Stimulated activated CD8-positive, alpha-beta memory T cell treated with anti-CD3 and anti-CD28 coated beads, Interleukin-15, amount 100 ng/mL, for 1 hour (primary cell): ENCODE measurements at places on chromosomes 6 and 20.

GRCh38 chr6:40996591-40997233 lies 42.3 kb downstream of the UNC5CL start:
- DNase-seq = no peak

DNA sequence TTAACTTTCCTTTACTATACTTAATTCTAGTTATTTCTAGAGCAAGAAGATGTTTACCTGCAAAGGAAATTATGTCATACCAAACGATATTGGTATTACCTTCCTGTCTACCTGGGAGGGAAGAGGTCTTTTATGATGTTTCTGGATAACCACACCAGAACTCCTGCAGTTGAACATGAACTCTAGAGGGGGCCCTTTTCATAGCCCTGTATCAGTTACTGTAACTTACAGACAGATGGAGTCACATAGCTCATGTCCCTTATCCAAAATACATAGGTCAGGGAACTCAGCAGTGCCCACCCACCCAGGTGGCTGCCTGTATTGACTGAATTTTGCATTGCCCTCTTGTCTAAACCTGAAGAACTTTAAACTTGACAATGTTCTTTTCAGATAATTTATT lies 35.1 kb upstream of the MYL9 start:
- DNase-seq = no peak

DNA sequence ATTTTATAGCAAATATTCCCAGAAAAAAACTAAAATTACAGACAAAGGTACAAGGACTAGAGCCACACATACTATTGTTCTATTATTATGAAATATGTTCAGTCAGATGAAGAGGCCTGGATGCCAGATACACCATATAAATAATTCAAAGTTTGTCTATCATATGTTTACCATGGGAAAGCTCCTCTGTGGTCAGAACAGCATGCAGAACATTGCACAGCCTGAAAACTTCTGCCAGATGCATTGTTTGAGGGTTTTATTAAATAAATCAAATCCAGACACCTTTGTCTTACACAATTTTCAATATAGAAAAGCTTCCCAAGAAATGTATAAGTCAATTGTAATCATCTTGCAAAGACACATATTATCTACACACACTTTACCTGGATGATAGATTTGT lies 35.0 kb upstream of the COL21A1 start:
- no peak for DNase-seq

DNA sequence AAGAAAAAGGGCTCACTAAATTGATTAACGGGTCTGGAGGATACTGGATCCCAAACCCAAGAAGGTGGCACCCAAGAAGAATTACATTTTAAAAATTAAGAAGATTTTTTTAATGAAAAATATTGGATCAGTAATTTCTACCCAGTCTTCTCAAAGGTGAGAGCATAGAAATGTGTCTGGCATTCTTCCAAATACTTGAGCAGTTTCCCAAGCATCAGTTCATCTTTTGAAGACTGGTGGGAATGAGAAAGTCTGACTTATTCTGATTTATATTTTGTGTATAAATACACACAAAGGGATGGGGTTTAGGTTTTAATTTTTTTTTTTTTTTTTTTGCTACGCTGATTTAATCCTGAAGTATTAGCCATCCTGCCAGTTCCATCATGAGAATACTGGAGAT lies 3.3 kb downstream of the MGME1 start:
- DNase-seq = no peak

- DNase-seq = no peak
These were observed 37.7 kb downstream of the C6orf132 start for GRCh38 chr6:42104804-42105125.

DNA sequence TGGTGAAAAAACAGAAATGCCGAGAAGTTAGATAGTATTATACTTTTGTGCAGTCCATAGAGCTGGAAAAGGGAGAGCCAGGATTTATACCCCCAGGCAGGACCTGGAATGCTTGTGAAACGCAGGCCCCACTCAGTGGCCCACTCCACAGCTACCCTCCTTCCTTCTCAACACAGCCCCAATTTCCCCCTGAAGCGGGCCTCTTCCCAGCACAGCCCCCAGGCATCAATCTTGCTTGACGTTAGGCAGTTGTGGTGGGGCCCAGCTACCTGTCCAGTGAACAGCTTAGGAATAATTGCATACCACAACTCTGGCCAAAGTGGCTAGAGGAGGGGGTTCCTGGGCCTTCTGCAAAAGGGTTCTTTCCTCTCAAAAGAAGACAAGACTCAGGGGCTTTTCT lies 61.3 kb downstream of the PPP1R3G start:
- DNase-seq = no peak

DNA sequence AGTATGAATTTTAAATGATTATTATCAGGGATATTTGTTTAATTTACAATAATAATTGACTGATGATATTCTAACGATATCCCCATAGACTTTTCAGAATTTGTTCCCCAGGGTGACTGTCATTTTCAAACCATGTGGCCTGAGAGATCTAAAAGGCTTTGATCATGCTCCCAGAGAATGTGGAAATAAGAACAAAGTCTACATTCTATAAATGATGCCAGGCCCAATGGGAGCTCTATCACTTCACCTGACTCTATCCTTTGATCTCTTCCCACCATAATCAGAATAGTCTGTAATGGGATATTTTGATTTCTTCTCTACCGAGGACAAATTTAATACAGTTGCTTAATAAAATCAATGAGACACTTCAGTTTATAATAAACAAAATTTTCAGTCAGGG lies 483.4 kb upstream of the IRAK1BP1 start:
- DNase-seq = no peak

- DNase-seq = no peak
These were observed 3.9 kb upstream of the TEAD3 start for GRCh38 chr6:35500782-35501181.

DNA sequence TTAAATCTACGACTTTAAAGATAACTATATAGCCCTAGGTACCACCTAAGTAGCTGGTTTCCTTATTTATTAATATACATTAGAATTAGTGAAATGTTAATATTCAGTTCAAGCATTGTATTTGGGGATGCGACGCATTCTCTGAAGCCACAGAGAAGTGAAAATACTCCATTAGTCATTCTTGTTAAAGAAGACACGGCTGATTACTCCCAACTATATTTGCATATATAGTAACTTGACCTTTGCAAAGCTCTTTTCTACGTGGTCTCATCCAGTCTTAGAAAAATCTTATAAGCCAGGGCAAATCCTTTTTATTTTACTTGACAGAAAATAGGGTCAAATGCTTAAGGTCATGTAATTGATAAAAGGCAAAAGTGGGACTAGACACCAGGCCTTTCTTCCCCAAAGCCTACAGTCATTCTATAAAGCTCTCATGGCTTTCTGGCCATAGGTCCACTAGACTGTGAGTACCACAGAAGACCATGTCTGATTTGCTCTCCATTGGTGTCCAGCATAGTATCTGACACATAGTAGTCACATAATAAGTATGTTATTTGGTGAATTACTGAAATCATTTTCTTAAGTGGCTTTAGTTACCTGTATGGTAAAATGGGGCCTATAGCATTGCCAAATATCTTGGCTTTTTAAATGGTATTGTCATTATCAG lies 11.3 kb downstream of the ZHX3 start:
- no peak for DNase-seq

- no peak for DNase-seq
These were observed 644.3 kb upstream of the AGPAT4 start for GRCh38 chr6:161918109-161918531.

GRCh38 chr6:106197441-106197840 lies 111.3 kb downstream of the PRDM1 start:
- no peak for DNase-seq

- DNase-seq = no peak
These were observed 535 bp downstream of the NKAIN2 start for GRCh38 chr6:123804014-123804786.
